ENCODE measurements at places on chromosomes 1 and 21.
A peak's percentile ranks its signal among the peaks of the same experiment; 100 is the strongest.

GRCh38 chr21:46295996-46296752 lies 10.0 kb downstream of the YBEY start:
- peak; percentile 8 for DNase-seq

DNA sequence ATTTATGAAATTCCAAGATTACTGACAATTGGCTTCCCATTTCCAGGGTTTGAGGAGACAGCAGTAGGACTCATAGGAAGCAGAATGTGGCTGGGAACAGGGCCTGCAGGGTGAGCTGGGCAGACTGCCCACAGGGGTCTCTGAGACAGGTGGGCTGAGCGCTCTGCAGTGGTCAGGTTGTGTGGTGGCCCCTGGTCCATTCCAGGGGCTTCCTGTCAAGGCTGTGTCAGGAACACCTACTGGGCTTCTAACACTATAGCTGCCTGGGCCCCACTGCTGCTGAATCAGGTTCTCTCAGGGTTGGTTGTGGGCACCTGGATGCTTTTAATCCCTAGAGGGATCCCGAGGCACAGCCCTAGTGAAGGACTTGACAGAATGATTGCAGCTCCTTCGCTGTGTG lies 72.1 kb downstream of the BACE2 start:
- DNase-seq = no peak

- no peak for DNase-seq
These were observed 118.9 kb downstream of the PGBD5 start for GRCh38 chr1:230307213-230307612.

DNA sequence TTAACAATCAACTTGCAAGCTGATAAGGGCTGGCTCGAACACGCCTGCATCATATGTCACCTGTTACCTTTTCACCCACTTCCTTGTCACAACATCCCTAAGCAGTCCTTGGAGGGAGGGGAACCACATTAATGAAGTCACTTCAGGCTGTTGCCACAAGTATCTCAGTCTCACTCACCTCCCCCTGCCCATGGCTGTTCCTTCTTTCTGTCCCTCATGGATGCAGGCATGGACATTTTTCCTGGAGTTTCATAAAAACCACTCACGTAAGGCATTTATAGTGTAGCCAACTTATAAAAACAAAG lies 76.8 kb upstream of the ANGPTL1 start:
- DNase-seq = no peak

- DNase-seq = no peak
These were observed 3.5 kb downstream of the A3GALT2 start for GRCh38 chr1:33317354-33317753.

- DNase-seq = no peak
These were observed 201.1 kb upstream of the USP24 start for GRCh38 chr1:55416164-55416842.

DNA sequence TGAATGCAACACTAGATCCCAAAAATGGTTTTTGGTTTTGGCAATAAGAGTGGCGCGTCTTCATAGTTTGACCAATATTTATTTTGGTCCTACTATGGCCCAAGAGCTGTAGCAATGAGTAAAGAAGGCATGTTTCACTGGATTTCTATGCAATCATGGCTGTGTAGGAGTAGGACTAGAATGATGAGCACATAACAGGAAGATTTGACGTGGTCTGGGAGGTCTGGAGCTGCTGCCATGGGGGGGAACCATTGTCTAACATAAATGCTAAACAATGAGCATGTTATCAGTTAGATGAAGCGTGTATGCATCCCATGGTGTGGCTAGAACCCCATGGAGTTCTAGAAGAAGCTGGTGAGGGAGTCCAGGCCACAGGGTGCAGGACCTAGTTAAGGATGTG lies 38.3 kb downstream of the OLIG1 start:
- DNase-seq = no peak

DNA sequence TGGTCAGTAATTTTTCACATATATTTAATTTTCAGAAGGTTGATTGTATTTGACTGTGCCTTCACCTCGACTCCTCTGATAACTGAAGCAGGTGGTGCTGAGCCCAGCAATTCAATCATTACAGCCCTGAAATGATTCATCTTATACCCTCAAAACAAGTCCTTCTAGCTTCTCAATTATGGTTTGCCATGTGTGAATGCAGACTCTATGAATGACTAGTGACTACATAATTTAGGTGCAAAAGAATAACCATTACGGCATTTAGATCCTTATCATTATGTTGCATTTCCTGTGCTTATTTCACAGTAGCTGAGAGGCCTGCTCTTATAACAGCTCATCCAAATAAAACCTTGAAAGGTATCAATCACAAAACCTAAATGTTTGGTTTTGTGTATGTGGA lies 54.0 kb upstream of the COL11A1 start:
- no peak for DNase-seq

- no peak for DNase-seq
These were observed 2.8 kb downstream of the TGFB2 start for GRCh38 chr1:218347723-218348627.

GRCh38 chr1:179753061-179753460 lies 10.0 kb downstream of the FAM163A start:
- no peak for DNase-seq
